Natural killer cell (primary cell): ENCODE measurements at places on chromosomes 1 and 21.

- no peak for DNase-seq
These were observed 107.3 kb downstream of the CLEC20A start for GRCh38 chr1:178389441-178389840.

DNA sequence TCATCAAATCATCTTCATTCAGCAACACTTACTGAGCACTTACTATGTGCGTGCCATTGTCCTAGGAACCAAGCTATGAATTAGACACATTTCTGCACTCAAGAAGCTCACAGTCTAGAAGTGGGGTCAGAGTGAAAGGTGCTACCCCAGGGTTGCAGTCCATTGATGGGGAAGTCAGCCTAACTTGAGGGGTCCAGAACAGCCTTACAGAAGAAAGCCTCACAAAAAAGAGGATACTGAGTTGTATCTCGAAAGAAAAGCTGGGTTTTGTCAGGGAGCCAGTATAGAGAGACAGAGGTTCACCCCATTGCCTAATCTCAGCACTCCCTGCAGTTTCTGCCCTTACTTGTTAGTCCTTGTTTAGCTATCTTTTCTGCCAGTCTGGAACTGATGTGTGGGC, 153.1 kb upstream of the JUN start:
- no peak for DNase-seq

GRCh38 chr1:98672189-98672588, 10.7 kb downstream of the SNX7 start:
- no peak for DNase-seq

DNA sequence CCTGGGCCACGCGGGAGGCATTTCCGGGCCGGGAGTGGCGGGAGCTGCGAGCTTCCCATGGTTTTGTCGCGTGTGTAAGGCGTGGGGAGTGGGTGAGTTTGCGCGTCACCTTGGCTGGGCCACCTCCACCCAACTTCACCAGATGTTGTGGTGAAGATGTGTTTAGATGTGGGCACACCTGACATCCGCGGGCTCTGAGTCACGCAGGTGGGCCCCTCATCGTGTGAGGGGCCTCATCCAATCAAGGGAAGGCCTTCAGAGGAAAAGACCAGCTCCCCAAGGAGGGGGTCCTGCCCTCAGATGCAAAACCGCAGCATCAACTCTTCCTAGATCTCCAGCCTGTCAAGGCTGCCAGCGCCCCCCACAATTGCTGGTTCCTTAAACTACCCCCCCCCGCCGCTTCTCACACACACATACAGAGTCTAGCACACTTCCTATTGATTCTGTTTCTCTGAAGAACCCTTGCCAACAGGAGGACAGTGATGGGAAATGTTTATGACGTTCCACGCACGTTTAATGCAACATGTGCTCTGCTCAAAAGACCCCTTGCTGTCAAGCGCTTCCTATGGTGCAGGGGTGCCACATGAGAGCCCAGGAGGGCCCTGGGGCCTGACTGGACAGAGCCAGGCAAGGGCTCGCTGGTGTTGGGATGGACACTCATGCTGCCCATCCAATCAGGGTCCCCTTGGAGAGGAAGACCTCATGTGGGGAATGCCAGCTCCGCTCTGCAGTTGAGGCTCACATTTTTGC, 11.9 kb downstream of the ACTRT2 start:
- DNase-seq, result no peak

- DNase-seq, result no peak
These were observed 194.4 kb downstream of the EIF4G3 start for GRCh38 chr1:20982316-20982715.

GRCh38 chr1:17365293-17365692, 6.7 kb upstream of the PADI6 start:
- DNase-seq, result no peak

- DNase-seq, result no peak
These were observed 2.5 kb upstream of the NCF2 start for GRCh38 chr1:183592733-183593132.

DNA sequence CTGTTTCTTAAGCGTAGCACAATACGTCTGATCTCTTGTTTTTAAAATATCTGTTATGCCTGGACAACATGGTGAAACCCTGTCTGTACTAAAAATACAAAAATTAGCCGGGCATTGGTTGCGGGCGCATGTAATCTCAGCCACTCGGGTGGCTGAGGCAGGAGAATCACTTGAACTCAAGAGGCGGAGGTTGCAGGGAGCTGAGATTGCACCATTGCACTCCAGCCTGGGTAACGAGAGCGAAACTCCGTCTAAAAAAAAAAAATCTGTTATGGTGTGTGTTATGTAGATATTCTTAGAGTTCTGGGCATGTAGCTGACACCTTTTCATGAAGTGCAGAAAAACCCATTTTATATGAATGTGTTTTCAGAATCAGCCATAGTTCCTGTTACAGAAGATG, 38.2 kb downstream of the RABGAP1L start:
- no peak for DNase-seq

DNA sequence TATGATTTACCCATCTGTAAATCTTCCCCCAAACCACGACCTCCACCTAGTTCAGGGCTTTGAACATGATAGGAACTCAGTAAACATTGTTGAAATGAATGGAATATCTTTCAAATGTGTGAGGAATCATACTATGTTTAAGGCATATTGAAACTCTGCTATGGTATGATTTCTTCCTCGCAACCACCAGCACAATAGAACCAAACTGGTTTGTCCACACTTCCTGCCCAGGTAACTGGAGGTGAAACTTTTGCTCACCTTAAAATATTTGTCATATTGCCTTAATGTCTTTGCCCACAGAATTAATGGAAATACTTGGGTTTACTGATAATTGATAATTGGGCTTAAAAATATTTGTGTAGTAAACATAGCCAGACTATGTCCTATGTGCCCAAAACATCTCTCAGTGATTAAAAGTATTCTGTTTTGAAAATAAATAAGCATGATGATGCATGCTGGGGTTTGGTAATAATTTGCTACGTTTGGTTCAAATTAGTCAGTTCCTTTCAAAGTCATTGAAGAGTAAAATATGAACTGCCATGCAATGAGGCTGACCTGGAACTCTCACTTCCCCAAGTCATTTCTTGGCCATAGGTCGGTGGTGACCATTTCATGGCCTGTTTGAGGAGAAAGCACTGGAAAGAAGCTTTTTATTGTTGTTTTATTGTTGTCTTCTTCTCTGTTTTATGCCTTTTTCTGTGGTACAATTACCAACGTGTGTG, 73.3 kb downstream of the TNFSF18 start:
- DNase-seq, result no peak

- no peak for DNase-seq
These were observed 40.1 kb upstream of the ERG start for GRCh38 chr21:38538353-38538752.

DNA sequence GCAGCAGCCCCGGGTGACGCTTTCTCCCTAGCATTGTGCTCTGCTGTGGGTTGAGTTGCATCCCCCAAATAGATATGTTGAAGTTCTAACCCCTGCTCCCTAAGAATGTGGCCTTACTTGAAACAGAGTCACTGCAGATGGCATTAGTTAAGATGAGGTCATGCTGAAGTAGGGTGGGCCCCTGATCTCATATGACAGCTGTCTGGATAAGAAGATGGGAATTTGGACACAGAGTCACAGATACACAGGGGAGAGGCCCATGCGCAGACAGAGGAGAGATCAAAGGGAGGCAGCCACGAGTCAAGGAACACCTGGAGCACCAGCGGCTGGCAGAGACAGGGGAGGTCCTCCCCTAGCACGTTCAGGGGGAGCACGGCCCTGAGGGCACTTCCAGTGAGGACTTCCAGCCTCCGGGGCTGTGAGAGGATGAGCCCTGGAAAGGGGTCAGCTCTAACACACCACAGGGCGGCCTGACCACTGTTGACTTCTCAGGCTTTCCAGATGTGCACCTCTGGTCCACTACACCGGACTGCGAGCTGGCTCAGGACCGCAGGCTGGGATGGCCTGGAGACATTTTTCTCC, 46.4 kb downstream of the ABCG1 start:
- DNase-seq, result no peak
